ENCODE measurements at places on chromosomes 5 and 9.
A peak's percentile ranks its signal among the peaks of the same experiment; 100 is the strongest.

- DNase-seq = no peak
These were observed 13.0 kb downstream of the ELL2 start for GRCh38 chr5:95948631-95949030.

GRCh38 chr9:78011049-78011448 is 20.6 kb downstream of the GNAQ start:
- DNase-seq = no peak

GRCh38 chr5:135829179-135829578 is 5.3 kb upstream of the SLC25A48 start:
- no peak for DNase-seq

- no peak for DNase-seq
These were observed 316.2 kb downstream of the BRINP1 start for GRCh38 chr9:119053070-119053469.

- no peak for DNase-seq
These were observed 135.1 kb upstream of the ERCC6L2 start for GRCh38 chr9:95740217-95741004.

DNA sequence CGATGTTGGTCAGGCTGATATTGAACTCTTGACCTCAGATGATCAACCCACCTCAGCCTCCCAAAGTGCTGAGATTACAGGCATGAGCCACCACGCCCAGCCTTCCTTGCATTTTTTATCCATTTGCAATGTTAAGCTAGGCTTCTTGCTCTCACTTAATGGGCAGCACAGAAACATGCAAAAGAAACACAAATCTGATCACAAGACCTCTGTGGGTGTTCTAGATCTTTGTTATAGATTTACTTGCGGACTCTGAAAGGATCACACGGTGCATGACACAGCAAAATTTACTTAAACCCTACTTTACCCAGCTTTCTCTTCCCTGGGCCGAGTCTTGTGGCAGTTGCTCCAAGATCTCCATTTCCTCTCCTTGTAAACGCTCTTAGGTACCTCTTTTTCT is 71.3 kb downstream of the PSAT1 start:
- no peak for DNase-seq

DNA sequence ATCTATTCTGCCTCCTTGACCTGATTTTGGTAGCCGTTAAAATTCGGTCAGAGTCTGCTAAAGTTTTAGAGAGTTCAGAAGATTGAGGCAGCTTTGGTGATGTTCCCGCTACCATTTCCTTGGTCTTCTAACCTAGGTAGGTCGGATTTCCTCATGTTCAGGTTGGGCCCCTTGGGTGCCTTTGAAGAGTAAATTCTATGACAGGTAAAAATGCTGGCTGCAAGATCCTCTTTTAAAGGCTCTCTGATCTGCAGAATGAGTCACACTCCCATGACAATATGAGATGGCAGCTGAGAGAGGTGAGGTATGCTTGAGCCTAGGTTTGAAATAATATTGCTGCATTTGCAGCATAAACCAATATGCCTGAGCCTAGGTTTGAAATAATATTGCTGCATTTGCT is 198.9 kb downstream of the TSSK1B start:
- DNase-seq = no peak

DNA sequence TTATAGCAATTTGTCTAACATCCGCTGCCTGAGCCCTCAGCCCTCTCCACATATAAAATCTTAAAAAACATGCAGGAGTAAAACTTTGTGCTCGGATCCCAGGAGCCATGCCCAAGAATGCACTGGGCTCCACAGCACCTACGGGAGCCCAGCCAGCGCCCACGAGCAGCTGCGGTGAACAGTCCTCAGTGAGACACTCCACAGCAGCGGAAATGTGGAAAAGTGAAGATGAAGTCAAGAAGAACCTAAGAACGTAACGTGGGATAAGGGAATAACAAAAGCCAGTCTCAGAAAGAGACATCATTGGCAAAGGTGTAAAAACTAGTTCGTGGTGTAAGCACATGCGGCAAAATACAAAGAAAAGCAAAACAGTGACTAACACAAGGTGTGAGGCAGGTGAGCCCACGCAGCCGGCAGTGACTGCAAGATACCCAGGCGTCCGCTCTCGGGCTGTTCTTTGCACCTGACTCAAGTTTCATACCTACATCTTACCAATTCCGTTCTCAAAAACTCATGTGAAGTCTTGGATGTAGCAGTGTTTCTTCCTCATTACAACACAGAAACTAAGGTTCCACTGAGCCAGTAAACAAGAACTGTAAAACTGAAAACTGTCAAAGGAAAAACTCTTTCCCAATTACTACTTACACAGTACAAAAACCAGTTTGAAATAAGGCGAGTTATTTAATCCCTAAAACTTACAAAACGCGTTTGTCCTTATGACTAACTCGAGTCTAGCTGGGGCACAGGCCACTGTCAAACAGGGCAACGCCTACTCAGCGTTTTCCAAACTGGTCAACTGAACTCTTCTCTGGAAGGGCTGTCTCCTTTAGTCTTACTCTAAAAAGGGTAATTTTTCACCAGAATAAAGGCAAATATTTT is 1.7 kb downstream of the CAMSAP1 start:
- DNase-seq = no peak

DNA sequence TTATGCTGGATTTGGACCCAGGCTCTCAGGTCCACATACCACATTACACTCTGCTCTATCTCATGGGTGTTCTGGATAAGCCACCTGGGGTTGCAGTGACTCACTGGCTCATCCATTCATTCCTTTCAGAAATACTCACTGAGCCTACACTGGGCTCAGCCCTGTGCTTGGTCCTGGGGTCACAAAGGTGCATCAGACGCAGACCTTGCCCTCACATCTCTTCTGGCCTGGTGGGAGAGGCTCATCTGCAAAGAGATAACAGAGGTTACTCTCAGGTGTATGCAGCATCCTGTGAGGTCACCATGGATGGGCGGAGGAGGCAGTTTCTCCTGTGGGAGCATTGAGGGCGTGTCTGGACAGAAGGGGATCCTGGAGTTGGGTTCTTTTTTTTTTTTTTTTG is 12.1 kb downstream of the CDHR2 start:
- DNase-seq = no peak

DNA sequence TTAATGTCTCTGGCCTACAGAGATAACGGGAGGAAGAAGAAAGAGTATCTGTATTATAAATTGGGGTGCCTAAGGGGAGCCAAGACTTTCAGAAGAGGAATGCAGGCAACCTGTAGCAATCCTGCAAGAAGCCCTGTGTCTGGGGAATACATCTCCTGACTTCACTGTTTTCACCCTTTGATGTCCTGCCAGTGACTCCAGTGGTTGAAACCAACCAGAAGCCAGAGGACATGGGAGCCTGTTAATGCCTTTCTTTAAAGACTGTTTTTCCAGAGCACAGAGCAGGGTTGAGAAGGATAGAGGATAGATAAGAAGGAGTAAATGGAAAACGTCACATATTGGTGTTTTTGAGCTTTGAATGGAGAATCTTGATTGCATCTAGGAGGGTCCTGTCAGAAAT is 151.2 kb downstream of the HACD4 start:
- no peak for DNase-seq

DNA sequence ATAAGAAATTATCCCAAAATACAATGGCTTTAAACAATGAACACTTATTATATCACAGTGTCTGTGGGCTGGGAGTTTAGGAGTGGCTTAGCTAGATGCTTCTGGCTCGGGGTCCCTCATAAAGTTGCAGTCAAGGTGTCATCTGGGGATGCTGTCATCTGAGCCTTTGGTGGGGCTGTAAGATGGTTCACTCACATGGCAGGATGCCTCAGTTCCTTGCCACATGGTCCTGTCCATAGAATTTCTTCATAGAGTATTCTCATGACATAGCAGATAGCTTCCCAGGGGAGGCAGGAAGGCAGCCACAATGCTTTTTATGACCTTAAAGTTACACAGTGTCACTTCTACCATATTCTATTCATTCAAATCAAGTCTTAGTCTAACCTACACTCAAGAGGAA is 51.2 kb upstream of the HMHB1 start:
- no peak for DNase-seq

GRCh38 chr9:90301277-90301653 is 341.4 kb downstream of the DIRAS2 start:
- peak; percentile 83 for DNase-seq

GRCh38 chr5:160357394-160357793 is 13.0 kb downstream of the C1QTNF2 start:
- DNase-seq = no peak

DNA sequence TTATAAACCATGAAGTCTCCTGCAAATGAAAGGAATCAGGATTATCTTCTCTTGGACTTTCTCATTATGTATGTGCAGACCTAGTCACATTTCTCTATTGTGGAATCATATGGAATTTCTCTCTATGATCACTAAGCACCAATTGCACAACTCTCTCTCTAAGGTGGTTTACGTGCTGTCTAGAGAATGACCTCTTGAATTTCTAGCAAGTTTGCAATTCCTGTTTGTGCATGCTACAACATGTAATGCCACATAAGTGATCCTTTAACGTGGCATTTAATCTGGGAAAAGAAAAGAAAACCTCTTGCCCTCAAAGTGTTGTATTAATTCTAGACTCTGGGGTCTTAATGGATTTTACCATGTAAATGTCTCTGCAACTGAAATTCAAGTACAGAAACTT is 5.0 kb upstream of the PPP2R2B start:
- no peak for DNase-seq

DNA sequence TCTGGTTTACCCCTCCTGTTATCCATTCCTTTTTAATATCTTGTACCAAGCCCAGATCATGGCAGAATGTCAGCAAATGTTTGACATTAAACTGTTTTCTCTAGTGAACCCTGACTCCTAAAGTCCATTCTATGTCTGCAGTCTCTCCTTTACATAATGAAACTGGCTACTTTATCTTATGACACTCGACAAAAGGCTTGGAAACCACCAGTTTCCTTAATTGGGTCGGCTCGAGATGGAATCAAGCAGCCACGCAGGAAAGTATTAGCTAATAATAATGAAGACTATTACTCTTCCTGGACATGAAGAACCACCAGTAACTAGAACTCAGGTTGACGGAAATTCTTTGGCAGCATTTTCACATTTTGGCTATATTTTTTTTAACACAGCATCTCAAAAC is 17.5 kb downstream of the DAP start:
- DNase-seq = no peak

DNA sequence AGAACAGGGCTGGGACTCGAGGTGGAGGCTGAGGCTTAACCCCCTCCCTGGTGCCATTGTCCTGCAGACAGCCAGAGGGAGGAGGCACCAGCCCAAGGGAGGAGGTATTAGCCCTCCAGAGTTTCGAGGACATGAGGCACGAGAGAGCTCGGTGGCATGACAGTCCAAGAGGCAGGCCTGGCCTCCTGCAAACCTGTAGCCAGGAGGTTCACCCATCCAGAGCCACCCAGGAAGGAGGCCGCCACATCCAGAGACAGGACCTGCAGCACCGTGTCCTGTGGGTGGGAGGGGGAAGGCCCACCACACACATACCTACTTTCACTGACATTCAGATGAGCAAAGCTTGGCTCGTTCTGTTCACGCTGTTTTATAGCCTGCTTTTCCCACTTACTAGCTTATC is 75.2 kb upstream of the ADAMTS2 start:
- no peak for DNase-seq

GRCh38 chr9:110040788-110041187 is 167.2 kb downstream of the C9orf152 start:
- peak; percentile 82 for DNase-seq

- DNase-seq = peak; percentile 53
These were observed 14.5 kb upstream of the LPAR1 start for GRCh38 chr9:111052791-111053190.

GRCh38 chr5:77175231-77175630 is 35.2 kb upstream of the PDE8B start:
- DNase-seq = no peak

GRCh38 chr9:70044490-70045307 is 1.1 kb downstream of the MAMDC2 start:
- peak; percentile 51 for DNase-seq

- DNase-seq = peak; percentile 66
These were observed 498.1 kb upstream of the TNC start for GRCh38 chr9:115615821-115616665.

DNA sequence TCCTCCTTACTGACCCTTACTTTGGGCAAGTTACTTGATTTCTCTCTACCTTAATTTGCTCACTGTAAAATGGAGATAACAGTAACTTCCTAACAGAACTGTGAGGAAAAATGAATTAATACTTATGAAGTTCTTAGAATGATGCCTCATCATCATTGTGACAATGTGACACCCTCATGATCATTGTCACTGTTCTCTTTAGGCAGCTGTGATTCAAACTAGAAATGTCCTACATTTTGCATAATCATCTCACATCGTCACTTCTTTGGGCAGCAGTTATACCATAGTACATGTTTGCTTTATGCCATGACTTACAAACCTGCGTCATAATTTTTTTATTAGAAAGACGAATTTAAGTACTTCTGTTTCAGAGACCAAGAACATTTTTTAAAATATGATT is 9.7 kb downstream of the SLC30A5 start:
- DNase-seq = no peak

- no peak for DNase-seq
These were observed 103.2 kb upstream of the LMX1B start for GRCh38 chr9:126510564-126510963.

DNA sequence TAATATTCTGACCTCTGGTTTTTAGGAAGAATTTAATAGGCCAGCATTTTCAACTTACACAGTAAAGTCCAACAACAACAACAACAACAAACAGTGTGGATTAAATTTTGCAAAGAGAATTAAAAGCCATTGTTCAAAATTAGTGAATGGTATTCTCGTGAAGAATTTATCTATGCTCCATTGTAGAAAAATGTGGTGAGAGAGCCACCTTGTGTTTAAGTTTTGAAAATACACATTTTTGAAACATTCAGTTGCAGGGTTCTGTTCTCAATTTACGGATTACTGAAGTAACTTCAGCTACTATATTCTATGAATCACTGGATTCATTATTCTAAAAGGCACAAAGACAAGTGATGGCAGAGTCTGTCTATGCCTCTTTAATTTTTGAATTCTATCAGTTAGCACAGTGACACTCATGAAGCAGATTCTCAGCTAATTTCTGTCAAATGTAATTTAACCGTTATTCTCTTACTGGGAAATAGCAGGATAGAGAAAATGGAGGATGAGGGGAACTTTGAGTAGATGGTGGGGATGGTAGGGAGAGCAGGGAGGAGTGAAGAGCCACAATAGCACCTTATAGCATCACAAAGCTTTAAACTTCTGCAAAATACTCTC is 11.0 kb downstream of the CCDC152 start:
- peak; percentile 61 for DNase-seq

GRCh38 chr9:113641100-113641885 is 177.8 kb downstream of the RGS3 start:
- no peak for DNase-seq

GRCh38 chr9:13149454-13149853 is 130.0 kb downstream of the MPDZ start:
- DNase-seq = no peak

DNA sequence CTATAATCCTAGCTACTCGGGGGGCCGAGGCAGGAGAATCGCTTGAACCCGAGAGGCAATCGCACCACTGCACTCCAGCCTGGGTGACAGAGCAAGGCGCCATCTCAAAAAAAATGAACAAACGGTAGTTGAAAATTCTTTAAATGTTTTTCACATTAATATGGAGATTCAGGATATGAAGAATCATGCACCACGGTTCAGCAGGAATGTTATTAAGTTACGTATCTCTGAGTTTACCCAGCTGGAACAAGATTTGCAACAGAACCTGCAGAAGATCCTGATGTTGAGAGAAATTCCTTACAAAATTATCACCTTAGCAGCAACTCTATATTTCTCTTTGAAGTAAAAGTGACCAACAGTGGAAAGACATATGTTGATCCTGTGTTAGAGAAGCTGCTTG is 10.0 kb downstream of the PCDHGA12 start:
- no peak for DNase-seq

Measured in fibroblast of pulmonary artery (primary cell).